ENCODE measurements at places on chromosomes 11 and 22. TPM values are rescaled to one million over a fixed set of nuclear protein-coding genes. Genes with fewer than 3 reads are reported as not detected.

The C22orf42 gene
- polyA plus RNA-seq: not detected

GRCh38 chr11:6596239-6596877 is 7.1 kb downstream of the RRP8 start:
- no peak overlapping the region for H3K27ac ChIP-seq
- no peak for DNase-seq
- no peak overlapping the region for H3K4me3 ChIP-seq
- H3K27me3 ChIP-seq: no peaks in the 10 kb centered on the region

GRCh38 chr11:122214567-122214966 is 98.6 kb upstream of the BLID start:
- no peak for DNase-seq
- H3K4me3 ChIP-seq: no peak overlapping the region
- no peaks in the 10 kb centered on the region for H3K36me3 ChIP-seq
- H3K4me1 ChIP-seq: no peaks in the 10 kb centered on the region
- H3K27me3 ChIP-seq: peaks cover 10% of the 10 kb centered on the region

GRCh38 chr22:23856721-23857605 is 712 bp upstream of the SLC2A11 start:
- H3K4me1 ChIP-seq: peaks cover 19% of the 10 kb centered on the region
- no peaks in the 10 kb centered on the region for H3K36me3 ChIP-seq
- DNase-seq: no peak

The MYEOV gene
- not detected for polyA plus RNA-seq

The VPREB1 gene
- not detected for polyA plus RNA-seq

The IGSF22 gene
- 5.3 TPM for polyA plus RNA-seq

The SHANK2 gene
- not detected for polyA plus RNA-seq

DNA sequence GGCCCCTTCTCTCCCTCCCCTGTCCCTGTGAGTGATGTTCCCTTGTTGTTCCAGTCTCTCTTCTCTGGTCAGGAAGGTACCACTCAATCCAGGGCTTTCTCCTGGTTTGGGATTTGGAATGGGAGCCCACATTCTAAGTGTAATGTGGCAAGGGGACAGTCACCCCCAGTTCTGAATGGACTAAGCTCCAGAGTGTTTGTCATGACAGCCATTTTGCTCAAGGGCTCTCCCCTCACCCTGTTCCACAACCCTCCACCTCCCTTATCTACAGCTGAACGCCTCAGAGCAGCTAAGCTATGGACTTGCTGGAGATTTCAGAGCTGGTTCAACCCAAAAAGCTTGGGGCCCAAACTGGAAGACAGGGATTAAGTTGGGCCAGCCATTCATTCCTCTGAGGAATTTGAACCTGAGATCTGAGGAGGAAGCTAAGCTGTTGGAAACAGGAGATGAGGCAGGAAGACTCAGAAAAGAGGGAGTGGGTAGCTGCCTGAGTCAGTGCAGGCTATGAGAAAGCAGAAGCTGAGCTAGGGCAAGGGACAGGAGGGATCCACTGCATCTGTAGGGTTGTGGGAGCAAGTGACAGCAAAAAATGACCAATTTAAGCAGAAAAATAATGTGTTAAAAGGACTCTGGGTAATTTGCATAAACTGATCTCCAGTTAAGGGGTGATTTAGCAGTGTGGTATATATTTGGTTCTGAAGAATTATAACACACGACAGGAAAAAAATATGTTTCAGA is 22.9 kb upstream of the FCHSD2 start:
- DNase-seq: no peak
- peaks cover 17% of the 10 kb centered on the region for H3K4me1 ChIP-seq
- no peaks in the 10 kb centered on the region for H3K27me3 ChIP-seq
- H3K27ac ChIP-seq: no peak overlapping the region

- no peaks in the 10 kb centered on the region for H3K27me3 ChIP-seq
- H3K27ac ChIP-seq: peak overlapping the region; percentile 82
- no peak for DNase-seq
- H3K36me3 ChIP-seq: no peaks in the 10 kb centered on the region
- H3K4me1 ChIP-seq: peaks cover 31% of the 10 kb centered on the region
Measured at GRCh38 chr11:1308743-1309497, 512 bp downstream of the TOLLIP start.

DNA sequence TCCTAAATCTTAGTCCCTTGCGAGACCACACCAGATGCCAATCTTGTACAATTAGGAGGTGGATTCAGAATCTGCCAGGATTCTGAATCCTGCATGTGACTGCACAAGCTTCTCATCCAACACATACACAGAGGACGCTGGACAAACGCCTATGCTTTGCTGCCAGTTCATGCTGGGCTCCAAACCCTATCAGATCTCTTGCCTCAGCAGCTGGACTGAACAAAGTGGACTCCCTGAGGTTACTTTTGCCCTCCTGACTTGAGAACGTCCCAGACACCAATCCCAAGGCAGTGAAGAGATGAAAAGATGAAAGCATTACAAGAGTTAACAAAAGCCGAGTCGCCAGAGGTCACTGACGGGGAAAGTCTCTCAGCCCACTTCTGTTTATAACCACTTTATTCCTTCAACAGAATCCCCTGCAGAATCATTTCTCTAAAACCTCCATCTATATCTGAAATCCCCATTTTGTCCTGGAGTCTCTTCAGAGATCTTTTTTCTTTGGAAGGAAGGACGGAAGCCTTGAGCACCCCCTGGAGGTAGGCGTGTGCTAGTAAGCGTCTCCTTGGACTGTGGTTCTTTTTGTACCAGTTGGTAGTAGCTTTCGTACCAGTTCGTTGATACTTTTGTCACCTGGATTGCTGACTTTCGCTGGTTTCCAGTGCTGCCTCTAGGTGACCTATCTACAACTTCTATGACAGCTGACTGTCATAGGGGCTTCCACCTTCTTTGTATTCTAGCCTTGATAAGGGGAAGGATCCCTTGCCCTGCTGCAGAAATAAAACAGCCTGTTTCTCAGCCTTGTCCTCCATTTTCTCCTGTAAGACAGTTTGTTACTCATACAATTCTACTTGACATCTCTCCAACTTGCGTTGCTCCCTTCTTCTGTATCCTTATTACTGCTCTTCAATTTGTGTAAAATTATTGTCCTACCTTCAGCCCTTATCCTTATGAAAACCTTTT is 26.1 kb upstream of the EED start:
- no peaks in the 10 kb centered on the region for H3K36me3 ChIP-seq
- H3K4me3 ChIP-seq: peak overlapping the region; percentile 71
- no peak overlapping the region for H3K27ac ChIP-seq

DNA sequence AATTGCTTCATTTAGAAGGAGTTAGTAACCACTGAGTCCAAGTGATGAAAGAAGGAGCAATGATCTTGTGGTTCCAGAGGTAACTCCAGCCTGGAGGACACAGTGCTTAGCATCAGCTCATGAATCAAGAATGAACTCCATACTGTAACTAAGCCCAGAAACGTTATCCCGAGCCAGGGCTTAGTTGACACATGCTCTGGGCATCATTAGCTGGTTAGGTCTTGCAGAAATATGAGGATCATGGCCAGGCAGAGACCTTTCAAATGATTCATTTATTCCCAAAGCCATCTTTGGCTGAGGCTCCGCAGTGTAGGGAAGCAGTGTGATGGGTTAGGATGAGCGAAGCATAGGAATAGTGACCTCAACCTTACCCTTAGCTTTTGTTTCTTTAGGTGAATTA is 277.4 kb downstream of the FAM76B start:
- no peak overlapping the region for H3K27ac ChIP-seq
- peaks cover 9% of the 10 kb centered on the region for H3K27me3 ChIP-seq
- H3K4me3 ChIP-seq: no peak overlapping the region
- no peaks in the 10 kb centered on the region for H3K36me3 ChIP-seq
- DNase-seq: no peak
- no peaks in the 10 kb centered on the region for H3K4me1 ChIP-seq

The GNG3 gene
- polyA plus RNA-seq: 0.27 TPM

DNA sequence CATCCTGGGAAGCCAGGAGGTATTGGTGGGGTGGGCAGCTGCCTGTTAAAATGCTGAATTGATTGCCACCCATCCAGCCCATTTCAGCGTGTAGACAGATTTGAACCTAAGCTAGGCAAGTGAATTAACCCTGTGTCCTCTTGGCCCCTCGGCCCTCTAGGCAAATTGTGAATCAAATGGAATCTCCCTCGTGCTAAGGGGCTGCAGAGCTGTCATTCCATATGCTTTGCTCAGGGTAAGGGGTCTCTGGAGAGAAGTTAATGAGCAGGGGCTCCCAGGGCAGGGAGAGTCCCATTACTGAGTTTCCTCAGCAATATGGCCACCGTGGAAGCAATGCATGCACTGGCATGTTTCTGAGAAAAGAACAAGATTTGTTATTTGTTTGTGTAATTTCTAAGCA is 117.7 kb upstream of the RCN1 start:
- H3K27me3 ChIP-seq: peaks cover 18% of the 10 kb centered on the region
- no peak overlapping the region for H3K27ac ChIP-seq
- no peak for DNase-seq
- no peaks in the 10 kb centered on the region for H3K4me1 ChIP-seq
- no peak overlapping the region for H3K4me3 ChIP-seq
- H3K36me3 ChIP-seq: no peaks in the 10 kb centered on the region

DNA sequence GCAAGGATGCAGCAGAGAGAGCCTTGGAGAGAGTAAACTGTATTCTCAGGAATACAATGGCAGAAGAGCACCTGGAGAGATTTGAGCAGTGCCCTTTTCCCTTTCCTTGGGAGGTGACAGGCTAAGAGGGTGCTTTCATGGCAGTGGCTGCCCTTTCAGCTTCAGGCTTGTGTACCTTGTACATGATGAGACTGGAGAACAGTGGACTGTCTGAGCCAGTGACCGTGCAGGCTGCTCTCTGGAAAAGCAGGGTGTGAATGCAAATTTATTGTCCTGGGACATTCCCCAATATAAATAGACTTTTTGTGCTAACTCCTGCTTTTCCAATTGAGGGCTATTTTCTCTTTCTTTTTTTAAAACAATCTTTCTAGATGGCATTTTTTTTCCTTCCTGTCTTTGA is 99.3 kb downstream of the TRIM44 start:
- peaks cover 42% of the 10 kb centered on the region for H3K36me3 ChIP-seq
- H3K4me3 ChIP-seq: no peak overlapping the region
- no peak overlapping the region for H3K27ac ChIP-seq

The SCO2 gene
- 8.3 TPM for polyA plus RNA-seq

DNA sequence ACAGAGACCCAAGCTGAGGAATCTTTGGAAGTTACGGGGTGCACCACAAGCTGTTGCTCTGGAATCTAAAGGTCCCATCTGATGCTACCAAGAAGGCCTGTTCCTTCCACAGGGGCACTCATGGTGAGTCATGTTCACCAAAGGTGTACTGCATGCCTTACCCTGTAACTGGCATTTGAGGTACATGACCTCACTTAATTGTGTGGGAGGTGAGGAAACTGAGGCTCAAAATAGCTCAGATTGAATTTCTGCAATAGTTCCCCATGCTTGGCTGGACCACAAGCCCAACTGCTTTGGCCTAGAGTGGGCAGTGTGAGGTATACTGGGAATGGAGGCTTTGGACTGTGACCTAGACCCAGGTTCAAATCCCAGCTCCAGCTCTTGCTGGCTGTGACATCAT is 8.2 kb downstream of the MTFP1 start:
- peaks cover 7% of the 10 kb centered on the region for H3K36me3 ChIP-seq
- H3K27me3 ChIP-seq: peaks cover 7% of the 10 kb centered on the region
- H3K27ac ChIP-seq: peak overlapping the region; percentile 99
- no peak for DNase-seq

GRCh38 chr11:15918212-15918611 is 438.1 kb downstream of the SOX6 start:
- H3K27me3 ChIP-seq: no peaks in the 10 kb centered on the region
- no peak overlapping the region for H3K4me3 ChIP-seq
- no peak overlapping the region for H3K27ac ChIP-seq
- no peak for DNase-seq
- H3K4me1 ChIP-seq: no peaks in the 10 kb centered on the region

The IGLL1 gene
- not detected for polyA plus RNA-seq

The LARGE2 gene
- polyA plus RNA-seq: 0.71 TPM

- no peak overlapping the region for H3K27ac ChIP-seq
- DNase-seq: no peak
- H3K27me3 ChIP-seq: peaks cover 7% of the 10 kb centered on the region
- H3K4me1 ChIP-seq: no peaks in the 10 kb centered on the region
- no peak overlapping the region for H3K4me3 ChIP-seq
- no peaks in the 10 kb centered on the region for H3K36me3 ChIP-seq
Measured at GRCh38 chr22:44604455-44604854, 97.5 kb upstream of the PRR5 start.

DNA sequence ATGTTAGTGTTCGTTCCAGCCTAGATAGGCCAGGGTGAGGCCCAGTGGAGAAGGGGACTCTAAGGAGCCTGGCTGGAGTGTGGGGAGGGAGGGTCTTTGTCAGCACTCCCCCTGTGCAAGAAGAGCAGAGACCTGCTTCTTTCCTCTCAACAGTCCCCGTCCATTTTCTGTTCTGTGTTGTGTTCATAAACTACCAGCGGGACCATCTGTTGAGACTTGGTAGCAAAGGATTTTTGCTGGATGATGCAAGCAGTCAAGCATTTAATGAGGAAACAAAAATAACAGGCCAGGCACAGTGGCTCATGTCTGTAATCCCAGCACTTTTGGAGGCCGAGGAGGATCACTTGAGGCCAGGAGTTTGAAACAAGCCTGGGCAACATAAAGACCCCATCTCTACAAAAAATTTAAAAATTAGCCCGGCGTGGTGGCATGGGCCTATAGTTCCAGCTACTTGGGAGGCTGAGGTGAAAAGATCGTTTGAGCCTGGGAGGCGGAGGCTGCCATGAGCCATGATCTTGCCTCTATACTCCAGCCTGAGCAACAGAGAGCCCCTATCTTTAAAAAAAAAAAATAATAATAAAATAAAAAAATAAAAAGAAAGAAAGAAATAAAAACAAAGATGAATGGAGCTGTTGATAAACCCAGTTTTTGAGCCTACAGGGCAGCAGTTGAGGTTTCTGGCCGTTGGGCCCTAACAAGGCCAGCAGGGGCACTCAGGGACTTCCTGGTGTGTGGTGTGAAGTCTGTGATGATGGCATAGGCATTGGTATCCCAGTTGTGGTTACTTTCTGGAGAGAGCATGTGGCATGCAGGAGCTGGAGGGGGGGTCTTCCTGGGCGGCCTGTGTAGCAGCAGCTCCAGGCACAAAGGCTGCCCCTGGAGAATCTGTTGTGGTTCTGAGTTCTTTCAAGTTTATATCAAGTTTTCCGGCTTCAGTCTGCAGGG is 1.7 kb upstream of the TXNRD2 start:
- peak overlapping the region; percentile 91 for H3K4me3 ChIP-seq
- H3K27me3 ChIP-seq: no peaks in the 10 kb centered on the region
- DNase-seq: no peak
- H3K36me3 ChIP-seq: no peaks in the 10 kb centered on the region
- peak overlapping the region; percentile 98 for H3K27ac ChIP-seq

DNA sequence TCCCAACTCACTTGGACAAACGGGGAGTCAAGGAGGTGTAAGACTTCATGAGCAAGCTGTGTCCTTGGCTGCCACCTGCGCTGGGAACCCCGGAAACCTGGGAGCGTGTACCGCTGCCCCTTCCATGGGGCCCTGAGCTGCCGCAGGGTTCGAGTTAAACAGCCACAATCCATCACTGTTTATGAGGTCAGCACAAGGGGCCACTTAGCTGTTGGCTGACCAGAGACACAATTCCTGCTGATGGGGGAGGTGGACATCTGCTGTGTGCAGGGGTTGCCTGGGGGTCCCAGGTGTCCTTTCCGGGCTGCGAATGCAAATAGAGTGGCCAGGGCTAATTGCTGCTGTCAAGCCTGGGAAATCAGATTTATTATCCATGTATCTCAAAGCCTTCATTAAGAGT is 549.3 kb downstream of the BRD1 start:
- no peak overlapping the region for H3K4me3 ChIP-seq
- H3K36me3 ChIP-seq: no peaks in the 10 kb centered on the region
- no peak for DNase-seq
- H3K4me1 ChIP-seq: no peaks in the 10 kb centered on the region
- no peak overlapping the region for H3K27ac ChIP-seq

GRCh38 chr11:27397624-27398399 is 34.8 kb upstream of the CCDC34 start:
- H3K27ac ChIP-seq: no peak overlapping the region
- H3K4me3 ChIP-seq: no peak overlapping the region
- DNase-seq: no peak
- no peaks in the 10 kb centered on the region for H3K36me3 ChIP-seq
- H3K27me3 ChIP-seq: peaks cover 8% of the 10 kb centered on the region

Data from naive thymus-derived CD8-positive, alpha-beta T cell (primary cell).